ENCODE measurements at places on chromosomes 12 and 14. TPM values are rescaled to one million over a fixed set of nuclear protein-coding genes. Genes with fewer than 3 reads are reported as not detected.

ALX1 gene
- total RNA-seq, result not detected

CBX5 gene
- total RNA-seq, result 41.5 TPM

GEMIN2 gene
- total RNA-seq, result 24.3 TPM

- no peak for DNase-seq
These were observed 12.9 kb upstream of the TUBA1A start for GRCh38 chr12:49201595-49202295.

GRCh38 chr14:94103554-94104150 is 6.9 kb upstream of the IFI27 start:
- no peak for DNase-seq

- no peak for DNase-seq
These were observed 17.7 kb downstream of the SLC4A8 start for GRCh38 chr12:51442324-51442723.

DNA sequence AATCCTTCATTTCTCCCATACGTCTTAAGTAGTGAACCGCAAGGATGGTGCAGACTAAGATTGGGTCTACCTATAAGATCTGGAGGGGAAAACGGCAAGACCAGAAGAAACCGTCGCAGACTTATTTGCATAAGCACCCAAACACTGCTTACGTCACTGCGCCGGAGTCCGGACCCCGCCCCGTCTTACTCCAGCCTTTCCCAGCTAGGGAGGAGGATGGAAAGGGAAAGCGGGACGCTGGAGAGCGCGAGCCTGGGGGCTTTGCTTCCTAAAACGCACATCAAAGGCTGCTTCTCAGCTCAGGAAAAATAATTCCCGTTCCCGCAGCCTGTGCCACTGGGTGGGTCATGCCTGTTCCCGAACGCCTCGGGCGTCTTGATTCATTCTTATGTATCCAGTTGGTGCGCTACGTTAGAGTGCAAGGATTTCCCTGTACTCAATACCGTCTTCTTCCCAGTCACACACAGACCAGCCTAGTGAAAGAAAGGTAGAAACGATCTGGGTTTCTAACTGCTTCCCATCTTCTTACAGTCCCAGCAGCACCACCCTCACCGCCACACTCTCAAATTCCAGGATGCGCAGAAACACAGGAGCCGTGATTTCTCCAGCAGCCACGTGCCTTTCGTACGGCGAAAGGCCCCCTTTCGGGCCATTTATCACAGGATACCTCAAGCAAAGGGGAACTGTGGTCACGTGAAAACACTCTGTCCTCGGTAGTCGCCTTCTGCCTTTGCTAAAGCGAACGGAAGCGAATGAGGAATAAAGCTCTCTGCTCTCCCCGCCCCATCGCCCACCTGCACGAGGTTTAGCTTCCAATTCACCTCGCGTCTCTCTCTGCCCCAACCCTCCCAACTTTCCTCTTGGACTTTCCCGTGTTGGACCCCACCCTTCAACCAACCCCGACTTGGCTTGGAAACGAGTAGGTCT is 1.1 kb downstream of the SLC6A15 start:
- no peak for DNase-seq

DNA sequence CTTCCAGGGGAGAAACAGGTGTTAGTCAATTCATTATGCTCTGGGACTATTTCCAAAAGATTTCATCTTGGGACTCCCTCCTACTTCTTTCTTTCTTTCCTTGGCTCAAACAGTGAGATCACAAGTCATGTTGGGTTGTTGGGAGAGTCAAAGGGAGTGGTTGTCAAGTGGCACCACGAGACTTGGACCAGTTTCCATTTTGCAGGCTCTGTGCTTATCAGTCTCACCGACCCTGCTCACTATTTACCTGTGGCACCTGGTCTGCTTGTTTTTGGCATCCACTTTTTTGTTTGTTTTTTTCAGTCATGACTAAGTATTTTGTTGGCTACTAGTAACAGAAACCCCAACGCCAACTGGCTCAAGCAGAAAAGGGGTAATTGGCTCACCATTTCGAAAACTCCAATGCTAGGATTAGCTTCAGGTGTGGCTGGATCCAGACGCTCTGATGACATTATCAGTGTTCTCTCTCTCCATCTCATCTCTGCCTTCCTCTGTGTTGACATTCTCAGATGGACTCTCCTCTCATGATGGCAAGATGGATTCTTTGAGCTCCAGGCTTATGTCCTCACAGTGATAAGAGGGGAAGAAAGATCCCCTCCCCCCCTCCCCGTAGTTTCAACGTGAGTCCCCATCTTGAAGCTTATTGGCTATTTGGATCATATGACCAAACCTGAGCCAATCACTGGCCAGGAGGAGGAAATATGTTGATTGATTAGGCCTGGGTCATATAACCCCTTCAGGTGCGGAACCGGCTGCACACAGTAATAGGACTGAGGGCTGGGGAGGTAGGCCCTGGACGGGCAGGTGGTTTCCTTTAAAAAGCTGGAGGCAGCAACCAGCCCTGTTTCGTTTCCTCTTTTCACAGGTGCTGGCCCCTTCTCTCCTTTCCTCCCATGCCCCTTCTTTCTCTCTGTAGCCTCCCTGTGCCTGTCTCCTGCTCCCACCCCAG is 84.2 kb downstream of the AACS start:
- no peak for DNase-seq
